Stimulated activated CD8-positive, alpha-beta memory T cell treated with anti-CD3 and anti-CD28 coated beads, Interleukin-2, amount 100 ng/mL, for 1 hour (primary cell): ENCODE measurements at places on chromosomes 11 and 22.

DNA sequence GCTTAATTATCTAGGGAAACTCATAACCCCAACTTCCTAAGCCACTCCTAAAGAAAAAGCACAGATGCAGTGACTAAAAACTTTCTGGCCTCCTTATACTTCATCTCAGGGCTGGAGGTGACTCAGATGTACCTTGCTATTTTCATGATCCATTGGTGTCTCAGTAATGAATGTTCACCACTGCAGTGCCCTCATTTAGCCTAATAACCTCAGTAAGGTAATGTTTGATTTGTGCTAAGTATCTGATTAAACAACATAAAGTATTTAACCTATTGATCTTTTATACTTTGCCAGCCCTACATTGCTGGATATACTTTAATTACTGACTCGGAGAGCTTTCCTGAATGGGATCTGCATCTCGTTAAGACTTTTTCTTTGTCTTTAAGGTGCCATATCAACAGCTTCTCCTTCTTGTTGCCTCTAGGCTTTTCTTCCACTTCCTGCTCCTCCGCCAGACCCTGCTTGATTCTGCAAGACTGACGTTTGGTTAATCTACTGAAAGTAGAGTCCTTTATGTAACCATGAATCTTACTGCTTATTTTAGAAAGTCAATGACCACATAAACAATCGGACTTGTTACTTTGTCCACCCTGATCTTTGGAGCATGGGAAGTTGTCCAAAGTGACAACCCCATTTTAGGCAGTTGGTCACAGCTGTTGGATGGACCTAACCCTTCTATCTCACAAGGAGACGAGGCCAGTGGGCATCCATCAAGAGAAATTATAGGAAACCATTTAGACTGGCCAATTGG is 303.0 kb downstream of the ST3GAL4 start:
- no peak for DNase-seq

DNA sequence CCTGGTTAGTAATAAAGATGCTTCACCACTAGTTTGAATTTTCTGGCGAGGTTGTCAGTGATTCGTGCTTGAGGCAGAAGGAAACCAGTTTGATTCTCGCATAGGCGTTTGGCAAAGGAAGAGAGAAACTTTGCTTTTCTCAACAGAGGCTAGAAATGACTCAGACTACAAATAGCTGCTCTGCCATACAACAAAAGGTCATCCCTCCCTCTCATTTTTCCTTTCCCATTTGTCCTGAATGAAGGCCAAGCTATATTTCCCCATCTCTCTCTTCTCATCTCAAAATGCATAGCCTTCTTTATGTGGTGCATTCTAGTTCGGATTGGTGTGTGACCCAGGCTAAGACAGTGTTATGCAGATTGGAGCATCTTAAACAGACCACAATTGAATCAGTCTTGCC is 741.4 kb downstream of the NTM start:
- no peak for DNase-seq

- no peak for DNase-seq
These were observed 22.9 kb downstream of the FLI1 start for GRCh38 chr11:128716661-128717210.

GRCh38 chr11:88206751-88207150 is 31.5 kb upstream of the RAB38 start:
- DNase-seq = no peak

DNA sequence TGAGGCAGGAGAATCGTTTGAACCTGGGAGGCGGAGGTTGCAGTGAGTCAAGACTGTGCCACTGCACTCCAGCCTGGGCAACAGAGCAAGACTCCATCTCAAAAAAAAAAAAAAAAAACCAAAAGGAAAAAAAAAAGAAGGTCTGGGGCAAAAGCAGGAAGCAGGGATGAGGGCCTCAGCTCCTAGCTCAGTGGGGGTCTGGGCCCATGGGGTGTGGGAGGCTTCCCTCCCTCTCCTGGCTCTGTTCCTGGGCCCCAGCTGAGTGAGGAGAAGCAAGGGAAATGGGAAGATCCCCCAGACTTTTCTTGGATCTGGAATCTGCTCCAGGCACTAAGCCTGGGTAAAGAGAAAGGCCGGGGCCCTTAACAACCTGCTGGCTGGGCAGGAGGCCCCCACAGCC is 8.9 kb downstream of the CHRM1 start:
- no peak for DNase-seq

DNA sequence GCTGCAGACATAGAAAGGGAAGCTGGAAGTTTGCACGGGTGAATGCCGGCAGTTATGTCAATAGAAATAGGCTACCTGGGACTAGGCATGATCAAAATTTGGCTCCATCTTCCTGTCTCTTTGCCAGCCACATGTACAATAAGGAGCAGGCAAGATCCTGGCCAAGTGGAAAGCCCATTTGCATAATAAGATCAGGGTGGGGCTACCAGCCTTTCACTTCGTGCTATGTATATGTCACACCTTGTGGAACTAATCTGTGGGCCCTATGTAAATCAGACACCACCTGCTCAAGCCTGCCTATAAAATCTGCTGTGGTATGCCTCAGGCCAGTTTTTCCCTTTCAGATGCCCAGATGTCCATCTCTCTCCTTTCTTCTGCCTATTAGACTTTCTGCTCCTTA is 79.3 kb upstream of the DRD2 start:
- no peak for DNase-seq

DNA sequence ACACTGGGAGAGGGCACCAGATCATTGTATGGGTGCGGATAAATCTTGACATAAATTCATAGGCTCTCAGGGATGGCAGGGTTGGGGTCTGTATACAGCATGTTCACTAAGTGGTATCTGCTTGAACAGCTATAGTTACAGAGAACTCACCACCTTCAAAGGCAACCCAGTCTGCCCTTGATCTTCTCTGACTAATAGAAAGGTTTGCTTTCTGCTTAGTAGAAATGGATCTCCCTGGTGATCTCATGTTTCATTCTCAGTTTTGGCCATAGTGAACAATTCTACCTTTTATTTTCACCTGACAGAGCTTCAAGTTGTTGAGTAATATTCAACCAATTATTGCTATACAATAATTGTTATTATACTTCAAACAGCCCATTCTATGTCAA is 32.4 kb downstream of the CNTF start:
- DNase-seq = no peak

DNA sequence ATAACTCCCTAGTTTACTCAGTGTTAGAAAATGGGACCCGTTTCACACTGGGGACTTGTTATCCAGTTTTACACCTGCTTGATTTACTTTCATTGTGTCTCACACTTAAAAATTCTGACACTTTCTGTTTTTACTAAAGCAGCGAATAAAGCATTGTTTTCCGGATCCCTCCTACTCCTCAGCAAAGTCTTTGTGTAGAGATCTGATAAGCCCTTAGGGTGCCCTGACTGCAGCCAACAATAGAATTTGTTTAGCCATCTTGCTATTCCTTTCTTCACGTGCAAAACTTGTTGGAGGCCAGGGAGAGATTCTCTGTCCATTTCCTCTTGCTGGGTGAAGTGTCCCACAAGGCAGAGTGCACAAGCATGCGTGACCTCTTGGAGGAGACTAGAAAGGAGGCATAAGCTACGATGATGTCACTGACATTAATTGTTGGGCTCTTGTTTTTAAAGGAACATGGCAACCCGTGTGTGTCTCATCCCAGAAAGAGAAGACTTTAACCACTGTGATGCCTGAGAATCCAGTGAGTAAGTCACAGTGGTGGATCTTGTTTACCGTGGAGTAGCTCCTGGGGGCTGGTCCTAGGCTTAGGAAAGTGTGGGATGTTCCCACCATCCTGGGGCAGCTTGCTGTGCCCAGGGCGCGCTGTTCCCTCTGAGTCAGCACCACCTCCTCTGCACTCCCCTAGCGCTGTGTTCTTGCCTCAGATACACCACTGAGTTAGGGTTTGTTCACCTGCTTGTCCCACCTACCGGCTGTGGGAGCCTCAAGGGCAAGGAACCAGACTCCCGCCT is 27.7 kb downstream of the MICAL2 start:
- no peak for DNase-seq

GRCh38 chr11:30855383-30856006 is 269.3 kb upstream of the MPPED2 start:
- no peak for DNase-seq

DNA sequence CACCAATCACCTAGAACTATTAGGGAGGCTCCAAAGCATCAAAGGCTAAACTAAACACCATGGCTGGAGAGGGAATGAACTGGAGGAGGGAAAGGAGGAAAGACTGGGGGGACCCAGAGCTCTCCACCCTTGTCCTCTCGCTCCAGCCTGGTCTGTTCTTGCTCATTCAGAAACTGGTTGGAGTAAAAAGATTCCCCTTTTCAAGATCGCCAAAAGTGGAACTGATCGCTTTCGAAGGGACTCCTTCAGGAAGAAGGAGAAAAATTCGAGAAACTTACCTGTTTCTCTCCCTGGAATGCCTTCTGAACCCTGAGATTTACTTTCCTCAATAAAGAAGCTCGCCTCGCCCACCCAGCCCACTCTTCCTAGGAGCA is 46.9 kb downstream of the OR4D9 start:
- DNase-seq = no peak

DNA sequence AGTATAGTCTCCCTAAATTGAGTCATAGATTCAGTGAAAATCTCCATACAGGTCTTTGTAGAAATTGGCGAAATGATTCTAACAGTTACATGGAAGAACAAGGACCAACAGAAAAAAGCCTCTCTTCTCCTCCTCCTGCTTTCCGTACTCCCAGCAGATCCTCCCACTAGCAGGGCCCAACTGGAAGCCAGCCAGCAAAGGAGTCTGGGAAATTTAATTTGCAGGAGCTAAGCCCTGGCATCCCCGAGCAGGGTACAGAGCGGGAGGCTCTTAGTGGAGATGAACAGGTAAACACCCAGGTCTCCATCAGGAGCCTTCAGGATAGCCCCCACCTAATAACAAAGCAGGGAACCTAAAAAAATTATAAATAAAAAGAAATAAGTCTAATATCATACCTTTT is 1473.8 kb downstream of the TBC1D22A start:
- no peak for DNase-seq

- peak; percentile 83 for DNase-seq
These were observed 6.0 kb upstream of the IFT27 start for GRCh38 chr22:36781656-36782627.

- DNase-seq = no peak
These were observed 2.0 kb downstream of the MYH9 start for GRCh38 chr22:36385491-36386350.
